ENCODE measurements at places on chromosomes 7 and 10.

DNA sequence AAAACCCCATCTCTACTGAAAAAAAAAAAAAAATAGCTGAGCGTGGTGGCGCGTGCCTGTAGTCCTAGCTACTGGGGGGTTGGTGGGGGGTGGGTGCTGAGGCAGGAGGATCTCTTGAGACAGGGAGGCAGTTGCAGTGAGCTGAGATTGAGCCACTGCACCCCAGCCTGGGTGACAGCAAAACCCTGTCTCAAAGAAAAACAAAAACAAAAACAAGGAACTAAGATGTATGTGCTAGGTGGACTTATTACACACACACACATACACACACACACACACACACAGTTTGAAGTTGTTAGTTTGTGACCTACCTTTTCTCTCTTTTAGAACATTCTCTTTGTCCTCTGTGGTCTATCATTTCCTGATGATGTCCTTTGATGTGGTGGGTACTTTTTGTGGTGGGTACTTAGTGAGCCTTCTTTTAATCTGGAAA is 53.5 kb downstream of the EXOC6 start:
- no peak for DNase-seq

GRCh38 chr10:116311706-116312490 is 12.3 kb upstream of the CCDC172 start:
- DNase-seq, result no peak

DNA sequence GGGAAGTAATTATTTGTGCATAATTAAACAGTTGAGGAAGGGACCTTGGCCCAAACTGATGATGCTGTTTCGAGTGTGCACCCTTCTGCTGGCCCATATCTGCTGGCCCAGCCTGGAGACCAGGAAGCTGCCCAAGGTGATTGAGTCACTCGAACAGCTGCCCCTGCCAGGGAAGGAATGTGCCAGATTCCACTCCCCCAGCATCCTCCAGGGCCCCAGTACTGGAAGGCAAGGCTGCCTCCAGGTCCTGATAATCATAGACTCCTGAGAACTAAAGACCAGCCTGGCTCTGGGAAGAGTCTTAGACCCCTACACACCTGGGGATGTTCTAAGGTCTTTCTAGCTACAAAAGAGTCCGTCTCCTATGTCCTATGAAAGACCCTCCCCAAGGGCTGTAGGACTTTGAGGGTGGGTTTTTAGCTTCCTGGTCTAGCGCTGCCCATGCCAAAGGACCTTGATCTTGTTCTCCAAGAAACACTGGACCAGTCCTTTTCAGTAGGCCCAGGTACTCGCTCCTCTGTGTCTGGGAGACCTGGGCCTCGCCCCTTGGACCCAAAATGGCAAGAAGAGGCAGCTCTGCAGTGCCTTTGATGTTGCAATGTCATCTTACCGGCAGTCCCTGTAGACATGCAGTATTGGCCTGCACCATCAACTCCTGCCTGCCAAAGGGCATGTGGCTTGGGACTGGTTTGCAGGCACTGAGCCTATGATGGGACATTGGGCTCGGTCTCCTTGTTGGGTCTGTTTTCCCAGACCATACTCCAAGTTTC is 103.2 kb upstream of the GPR26 start:
- DNase-seq, result no peak

GRCh38 chr7:63925626-63926460 is 72.8 kb upstream of the ZNF722 start:
- DNase-seq, result peak; percentile 84

- DNase-seq, result no peak
Observed at GRCh38 chr7:27362026-27362425, 119.4 kb downstream of the EVX1 start.

- no peak for DNase-seq
Observed at GRCh38 chr7:116692401-116693308, 20.7 kb downstream of the MET start.

DNA sequence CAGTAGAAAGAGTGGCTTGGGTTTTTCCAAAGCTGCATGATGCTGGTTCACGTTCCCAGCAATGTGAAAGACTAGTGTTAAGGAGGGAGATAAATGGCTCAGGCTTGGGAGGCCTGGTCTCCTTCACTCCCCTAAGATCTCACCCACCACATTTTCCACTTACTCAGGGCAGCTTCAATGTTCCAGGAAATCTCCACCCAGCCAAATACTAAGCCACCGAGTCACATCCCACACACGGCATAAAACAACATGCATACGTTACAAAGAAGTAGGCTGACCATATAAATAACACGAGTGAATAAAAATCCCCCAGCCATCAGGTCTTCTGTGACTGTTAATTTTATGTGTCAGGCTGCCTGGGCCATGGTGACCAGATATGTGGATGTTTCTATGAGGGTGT is 303.5 kb downstream of the SFMBT2 start:
- DNase-seq, result no peak

DNA sequence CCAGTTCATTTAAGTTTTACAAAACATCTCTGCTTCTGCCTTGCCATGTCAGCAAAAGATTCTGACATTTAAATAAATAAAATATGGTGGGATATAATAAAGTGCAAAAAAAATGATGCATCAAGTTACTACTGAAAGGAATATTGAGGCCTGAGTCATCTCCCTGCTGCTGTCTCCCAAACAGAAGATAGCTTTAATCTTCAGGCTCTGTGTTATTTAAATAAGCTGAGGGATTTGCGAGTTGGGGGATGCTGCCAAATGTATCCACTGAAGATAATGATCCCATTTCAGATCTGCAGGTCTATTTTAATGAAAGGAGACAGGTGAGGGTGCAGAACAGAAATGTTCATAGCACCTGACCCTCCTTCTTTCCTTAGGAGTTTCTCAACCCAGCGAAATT is 720.8 kb downstream of the AUTS2 start:
- no peak for DNase-seq

DNA sequence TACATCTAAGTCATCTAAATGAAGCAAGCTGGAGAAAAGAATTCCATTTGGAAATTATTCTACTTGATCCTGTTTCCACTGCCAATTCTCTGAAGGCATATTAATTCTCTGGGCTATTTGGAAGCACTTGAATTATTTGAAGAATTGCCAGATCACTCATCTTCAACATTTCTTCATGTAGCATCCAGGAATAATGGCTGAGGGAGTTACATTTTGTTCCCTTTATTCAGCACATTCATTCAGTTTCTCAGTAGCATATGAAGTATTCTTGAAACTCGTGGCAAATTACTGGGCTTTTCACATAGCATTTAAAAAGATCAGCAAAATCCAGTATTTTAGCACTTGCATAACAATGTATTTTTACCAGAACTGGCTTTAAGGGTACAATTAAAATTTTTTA is 127.1 kb upstream of the VIPR2 start:
- DNase-seq, result no peak

- no peak for DNase-seq
Observed at GRCh38 chr10:19783721-19784120, 32.5 kb upstream of the PLXDC2 start.

DNA sequence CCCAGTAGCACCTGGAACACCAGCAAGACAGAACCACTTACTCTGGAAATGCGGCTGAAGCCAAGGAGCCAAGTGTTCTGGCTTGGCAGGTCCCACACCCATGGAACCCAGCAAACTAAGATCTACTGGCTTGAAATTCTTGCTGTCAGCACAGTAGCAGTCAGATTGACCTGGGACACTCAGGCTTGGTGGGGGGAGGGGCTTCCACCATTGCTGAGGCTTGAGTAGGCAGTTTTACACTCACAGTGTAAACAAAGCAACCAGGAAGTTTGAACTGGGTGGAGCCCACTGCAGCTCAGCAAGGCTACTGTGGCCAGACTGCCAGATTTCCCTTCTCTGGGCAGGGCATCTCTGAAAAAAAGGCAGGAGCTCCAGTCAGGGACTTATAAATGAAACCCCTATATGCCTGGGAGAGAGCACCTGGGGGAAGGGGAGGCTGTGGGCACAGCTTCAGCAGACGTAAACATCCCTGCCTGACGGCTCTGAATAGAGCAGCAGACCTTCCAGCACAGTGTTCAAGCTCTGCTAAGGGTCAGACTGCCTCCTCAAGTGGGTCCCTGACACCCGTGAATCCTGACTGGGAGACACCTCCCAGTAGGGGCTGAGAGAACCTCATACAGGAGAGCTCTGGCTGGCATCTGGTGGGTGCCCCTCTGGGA is 121.2 kb downstream of the MTERF1 start:
- DNase-seq, result no peak

DNA sequence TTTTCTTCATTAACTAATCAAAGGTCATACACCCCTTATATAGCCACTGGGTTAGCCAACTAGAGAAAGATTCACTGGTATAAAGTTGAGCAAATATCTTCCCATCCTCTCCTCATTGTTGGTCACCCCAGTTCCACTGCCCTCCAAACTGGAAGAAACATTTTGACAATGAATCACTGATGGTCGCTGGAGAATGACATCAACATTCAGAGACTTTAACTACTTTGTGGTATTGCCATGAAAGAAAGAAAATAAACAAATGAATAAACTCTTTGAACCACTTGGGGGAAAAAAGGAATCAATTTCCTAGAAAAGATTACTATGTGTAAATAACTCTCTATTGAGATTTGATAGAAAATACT is 23.4 kb downstream of the HYCC1 start:
- DNase-seq, result no peak

GRCh38 chr7:12872487-12872886 is 185.1 kb downstream of the ARL4A start:
- DNase-seq, result no peak

GRCh38 chr7:16044645-16045044 is 358.2 kb upstream of the MEOX2 start:
- DNase-seq, result no peak

DNA sequence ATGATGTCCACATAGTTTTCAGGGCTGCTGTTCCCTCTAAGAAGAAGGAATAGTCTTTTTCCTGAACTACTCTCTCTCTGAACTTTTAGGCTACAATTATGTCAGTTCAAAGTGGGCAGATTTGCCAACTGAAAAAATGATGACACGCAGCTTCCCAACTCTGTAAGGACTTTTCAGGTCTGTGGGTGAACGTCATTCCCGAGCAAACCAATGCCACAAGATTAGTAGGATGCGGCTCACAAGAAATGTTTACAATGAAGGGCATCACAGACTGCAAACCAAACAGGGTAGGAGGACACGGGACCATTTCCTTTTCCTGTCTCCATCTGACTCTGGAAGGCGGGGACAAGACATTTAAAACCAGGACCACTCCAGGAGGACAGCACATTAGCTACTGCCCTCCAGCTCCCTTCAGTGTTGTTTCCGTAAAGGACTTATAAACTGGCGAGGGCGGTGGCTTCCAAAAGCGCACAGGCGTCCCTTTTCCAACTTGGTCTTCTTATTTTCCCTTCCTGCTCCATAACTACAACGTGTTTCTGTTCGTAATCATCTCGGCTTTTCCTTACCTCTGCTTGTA is 539 bp upstream of the MKLN1 start:
- DNase-seq, result peak; percentile 6

DNA sequence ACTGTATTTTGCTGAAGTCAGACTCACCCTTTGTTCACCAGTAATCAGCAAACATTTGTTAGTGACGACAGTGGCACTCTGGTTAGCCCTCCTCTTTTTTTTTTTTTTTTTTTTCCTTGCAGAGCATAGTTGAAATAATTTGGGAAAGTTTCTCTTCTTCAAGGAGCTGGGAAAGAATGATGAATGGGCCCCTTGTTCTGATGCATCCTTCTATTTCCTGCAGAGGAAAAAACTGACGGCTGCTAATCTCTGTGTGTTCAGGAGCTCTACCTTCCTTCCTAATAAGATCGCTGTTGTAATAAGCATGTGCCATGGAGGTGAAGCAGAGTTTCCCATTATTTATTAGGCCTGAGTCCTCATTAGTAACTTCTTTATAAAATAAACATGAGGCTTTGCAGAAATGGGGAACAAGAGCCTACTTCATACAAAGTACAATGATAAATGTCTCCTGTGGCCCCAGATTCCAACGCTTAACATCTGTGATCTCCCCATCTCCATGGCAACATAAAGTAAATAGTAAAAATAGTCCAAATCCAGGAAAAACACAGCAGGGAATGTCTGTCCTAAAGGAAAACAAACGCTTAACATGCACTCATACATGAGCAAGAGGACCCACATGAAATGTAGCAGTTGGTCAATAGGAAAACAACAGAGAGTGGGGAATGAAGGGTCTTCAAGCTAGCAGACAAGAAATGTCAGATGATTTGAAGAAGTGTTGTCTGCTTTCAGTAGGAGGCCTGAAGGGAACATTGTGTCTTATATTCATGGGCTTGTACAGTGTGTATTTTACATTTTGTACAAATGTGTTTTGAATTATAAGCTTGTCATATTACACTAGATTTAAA is 59.1 kb upstream of the CALD1 start:
- no peak for DNase-seq

- no peak for DNase-seq
Observed at GRCh38 chr10:94890264-94891022, 48.0 kb upstream of the CYP2C9 start.

DNA sequence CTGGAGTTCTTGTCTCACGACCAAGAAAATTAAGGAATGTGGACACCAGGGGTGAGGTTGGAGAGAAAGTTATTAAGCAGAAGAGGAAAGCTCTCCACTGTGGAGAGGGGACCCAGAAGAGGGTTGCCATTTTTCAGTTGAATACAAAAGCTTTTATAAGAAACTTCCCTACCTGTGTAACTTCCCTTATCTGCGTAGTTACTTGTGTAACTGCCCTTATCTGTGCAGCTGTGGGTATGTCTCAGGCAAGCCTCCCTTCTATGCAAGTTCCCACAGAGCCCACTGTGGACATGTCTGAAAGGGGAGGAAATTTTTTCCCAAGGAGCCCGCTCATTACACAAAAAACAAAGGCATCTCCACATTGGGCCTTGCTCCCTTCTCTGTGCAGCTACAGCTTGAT is 94.9 kb downstream of the SVOPL start:
- no peak for DNase-seq

DNA sequence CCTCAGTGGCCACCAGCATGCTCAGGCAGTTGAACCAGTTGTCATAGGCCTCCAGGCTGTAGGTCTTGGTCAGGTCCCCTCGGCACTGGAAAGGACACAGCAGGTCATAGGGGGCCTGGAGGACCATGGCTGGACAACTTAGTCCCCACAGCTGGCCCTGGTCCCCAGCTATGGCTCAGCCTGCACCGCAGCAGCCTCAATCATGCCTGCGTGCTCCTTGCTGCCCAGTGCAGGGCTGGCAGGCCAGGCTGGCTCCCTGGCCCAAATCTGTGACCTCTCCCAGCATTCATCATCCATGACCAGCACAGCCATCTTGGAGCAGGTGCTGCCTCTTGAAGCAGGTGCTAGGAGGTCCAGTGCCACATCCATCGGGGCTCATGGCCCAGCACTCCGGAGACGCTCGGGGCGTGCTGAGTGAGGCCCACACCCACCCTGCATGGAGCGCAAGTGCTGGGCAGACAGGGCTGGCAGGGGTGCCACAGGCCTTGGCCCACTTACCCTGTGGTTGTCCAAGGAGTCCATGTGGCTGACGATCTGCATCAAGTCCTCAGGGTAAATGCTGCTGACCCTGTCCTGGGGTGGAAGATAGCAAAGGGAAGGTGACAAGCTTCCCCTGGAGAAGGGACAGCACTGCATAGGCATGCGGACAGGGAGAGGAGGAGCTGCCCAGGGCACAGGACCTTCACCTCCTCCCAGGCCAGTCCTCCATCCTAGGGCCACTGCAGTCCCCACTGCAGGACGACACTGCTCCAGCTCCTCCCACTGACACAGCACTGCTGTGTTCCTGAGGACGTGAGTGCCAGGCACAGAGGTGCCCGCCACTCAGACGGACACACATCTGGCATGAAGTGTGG is 61.7 kb downstream of the CSGALNACT2 start:
- no peak for DNase-seq

- DNase-seq, result no peak
Observed at GRCh38 chr7:742791-743190, 15.7 kb upstream of the PRKAR1B start.
